ENCODE measurements at places on chromosomes 2 and 18. TPM values are rescaled to one million over a fixed set of nuclear protein-coding genes. Genes with fewer than 3 reads are reported as not detected.

DNA sequence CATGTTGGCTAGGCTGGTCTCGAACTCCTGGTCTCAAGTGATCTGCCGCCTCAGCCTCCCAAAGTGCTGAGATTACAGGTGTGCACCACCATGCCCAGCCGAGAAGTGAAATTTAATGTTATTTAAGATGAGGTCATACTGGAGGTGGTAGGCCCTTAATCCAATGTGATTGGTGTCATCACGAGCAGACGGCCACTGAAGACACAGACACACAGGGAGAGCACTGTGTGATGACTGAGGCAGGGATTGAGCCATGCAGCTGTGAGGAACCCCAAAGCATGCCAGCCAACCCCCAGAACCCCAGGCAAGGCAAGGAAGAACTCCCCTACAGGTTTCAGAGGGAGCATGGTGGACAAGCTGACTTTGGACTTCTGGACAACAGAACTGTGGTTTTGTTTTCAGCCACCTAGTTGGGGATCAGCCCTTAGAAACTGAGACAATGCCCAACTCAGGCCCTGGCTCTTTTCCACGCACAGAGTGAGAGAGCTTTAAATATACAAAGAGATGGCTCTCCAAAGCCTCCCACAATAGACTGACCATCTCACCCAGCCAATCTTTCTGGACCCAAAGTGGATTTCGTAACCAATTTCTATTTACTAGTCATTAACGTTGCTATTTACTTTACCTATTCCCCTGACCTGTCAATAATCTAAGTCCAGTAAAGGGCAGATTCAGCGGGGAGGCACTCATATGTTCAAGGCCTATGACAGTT, 34.2 kb downstream of the TBC1D8 start:
- DNase-seq: no peak

- no peak for DNase-seq
Measured at GRCh38 chr2:179981085-179981484, 26.0 kb downstream of the CWC22 start.

- no peak for DNase-seq
Measured at GRCh38 chr2:160694631-160695030, 201.0 kb upstream of the RBMS1 start.

GRCh38 chr2:27651056-27651455, 12.4 kb downstream of the SUPT7L start:
- no peak for DNase-seq

GRCh38 chr2:73072129-73072395, 550 bp upstream of the SFXN5 start:
- peak; percentile 61 for DNase-seq

DNA sequence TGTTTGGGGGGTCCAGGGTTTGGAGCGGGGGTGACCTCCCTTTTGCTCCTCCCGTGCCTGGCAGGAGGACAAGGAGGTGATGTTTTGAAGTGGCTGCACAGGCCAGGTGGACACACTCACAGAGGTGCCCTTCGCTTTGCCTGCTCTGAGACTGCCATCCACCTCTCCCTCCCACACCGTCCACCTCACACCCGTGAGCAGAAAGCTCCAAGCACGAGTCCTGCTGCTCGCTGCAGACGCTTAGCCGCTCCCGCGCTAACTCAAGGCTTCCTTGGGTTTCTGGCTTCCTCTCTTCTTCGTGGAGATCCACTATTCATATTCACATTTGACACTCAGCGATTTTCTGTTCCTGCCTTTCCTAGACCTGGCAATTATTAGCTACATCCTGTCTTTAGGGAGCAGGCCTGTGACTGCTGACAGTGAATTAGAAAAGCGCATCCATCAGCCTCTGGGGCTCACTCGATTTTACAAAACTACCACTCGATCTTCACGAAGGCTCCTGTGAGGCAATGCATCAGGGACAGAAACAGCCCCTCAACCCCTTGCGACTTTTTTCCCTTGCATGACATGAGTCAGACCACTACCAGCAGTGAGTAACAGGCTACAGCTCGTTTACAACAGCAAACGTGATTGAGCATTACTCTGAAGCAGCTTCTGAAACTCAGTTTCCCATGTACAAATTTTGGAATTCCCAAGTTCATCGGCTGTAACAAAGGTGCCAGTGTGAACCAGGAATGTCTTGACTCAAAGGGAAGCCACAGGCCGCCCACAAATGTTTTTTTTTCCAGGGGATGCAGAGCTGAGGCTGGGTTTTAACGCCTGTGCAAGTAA, 238.7 kb upstream of the SOX11 start:
- no peak for DNase-seq

DNA sequence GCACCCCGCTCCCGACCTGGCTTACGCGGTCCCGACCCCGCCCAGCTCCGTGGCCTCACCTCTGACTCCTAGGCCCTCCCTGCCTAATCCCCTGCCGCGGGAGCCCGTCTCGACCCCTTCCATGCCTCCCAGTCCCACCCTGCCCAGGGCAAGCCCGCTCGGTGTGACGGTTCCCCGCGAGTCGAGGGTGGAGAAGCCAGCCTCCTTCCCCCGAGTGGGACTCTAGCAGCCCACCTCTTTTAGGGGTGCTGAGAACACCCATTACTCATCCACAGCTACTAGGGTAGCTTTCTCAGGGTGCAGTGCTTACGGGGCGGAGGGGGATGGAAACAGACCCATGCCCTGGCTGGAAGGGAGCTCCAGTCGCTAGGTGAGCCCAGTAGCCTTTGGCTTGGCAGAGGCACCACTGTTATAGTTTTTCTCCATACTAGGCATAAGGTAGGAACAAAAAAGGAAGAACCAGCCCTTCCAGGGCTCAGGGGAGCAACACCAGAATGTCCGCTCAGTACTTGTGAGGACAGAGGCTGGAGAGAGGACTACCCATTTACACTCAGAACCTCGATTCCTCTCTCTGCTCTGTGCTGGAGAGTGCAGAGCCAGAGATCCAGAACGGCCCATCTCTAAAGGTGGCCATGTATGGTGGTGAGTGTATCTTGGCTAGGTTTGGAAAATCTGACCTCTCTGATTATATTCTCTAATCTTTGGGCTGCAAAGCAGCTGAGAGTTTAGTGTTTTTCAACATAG, 606 bp downstream of the AGBL5 start:
- no peak for DNase-seq

DNA sequence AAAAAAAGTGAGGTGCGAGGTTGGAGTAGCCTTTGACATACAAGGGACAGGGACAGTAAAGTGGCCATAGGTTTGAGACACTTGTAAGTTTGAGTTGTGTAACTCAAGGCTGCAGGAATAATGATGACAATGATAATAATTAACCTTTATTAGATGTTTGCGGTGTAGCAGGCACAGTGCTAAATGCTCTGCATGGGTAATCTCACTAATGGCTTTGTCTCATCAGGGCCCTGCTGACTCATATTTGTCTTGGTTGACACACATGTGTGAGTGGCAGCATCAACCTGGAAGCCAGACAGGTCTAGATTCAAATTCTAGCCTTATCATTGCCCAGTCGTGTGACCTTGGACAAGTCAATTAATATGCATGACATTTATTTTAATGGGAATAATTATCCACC, 126.2 kb downstream of the FSHR start:
- no peak for DNase-seq

DNA sequence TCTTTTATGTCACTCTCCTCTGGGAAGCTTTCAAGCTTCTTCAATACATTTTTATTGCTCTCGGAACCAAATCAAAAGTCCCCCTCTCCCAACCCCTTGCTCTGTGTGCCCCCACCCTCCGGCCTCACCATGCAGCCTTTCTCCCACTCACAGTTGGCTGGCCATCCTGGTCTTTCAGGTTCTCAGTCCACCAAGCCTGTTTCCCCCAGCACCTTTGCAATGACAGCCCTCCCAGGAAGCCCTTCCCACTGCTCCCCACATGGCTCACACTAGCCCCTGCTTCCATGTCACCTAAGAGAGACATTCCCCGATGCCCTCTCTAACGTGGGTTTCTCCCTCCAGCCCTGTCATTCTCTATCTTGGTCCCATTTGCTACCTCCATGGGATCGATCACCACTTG, 266.6 kb downstream of the SRBD1 start:
- no peak for DNase-seq

GRCh38 chr18:34223893-34224422, 755 bp downstream of the NOL4 start:
- no peak for DNase-seq

- no peak for DNase-seq
Measured at GRCh38 chr2:128490881-128491691, 172.4 kb upstream of the HS6ST1 start.

DNA sequence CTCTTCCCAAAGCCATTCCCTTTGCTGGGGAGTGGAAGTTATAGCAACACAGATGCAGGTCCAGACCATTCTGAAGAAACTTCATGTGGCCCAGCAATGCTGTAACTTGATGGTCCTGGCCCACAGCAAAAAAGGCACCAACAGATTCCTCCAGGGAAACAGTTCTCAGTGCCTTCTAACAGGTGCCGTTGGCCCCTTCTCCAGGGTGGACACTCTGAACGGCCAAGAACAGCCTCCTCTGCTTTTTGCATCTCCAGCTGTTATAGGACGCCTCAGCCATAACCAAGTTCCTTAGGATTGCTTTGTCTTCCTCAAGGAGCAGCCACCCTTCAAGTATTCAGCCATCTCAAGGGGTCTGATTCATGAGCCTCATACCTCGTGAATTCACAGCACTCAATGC, 38.0 kb downstream of the MARCO start:
- DNase-seq: no peak

DNA sequence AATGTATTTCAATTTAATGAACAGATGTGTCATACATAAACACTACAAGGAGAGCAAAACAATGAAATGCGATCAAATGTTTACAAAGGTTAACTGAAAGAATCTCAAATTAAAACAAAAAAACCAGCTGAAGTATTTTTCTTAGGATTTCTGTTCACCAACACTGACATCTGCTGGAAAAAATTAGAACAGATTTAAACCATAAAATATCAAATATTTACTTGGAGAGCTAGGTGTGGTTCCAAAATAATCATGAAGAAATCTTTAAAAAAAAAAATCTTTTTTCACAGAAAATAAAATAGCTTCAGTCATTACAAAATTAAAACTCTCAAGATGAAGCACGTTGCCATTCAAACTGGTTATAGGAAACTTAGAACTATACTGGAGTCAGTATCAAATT, 13.8 kb downstream of the MMADHC start:
- DNase-seq: no peak

DNA sequence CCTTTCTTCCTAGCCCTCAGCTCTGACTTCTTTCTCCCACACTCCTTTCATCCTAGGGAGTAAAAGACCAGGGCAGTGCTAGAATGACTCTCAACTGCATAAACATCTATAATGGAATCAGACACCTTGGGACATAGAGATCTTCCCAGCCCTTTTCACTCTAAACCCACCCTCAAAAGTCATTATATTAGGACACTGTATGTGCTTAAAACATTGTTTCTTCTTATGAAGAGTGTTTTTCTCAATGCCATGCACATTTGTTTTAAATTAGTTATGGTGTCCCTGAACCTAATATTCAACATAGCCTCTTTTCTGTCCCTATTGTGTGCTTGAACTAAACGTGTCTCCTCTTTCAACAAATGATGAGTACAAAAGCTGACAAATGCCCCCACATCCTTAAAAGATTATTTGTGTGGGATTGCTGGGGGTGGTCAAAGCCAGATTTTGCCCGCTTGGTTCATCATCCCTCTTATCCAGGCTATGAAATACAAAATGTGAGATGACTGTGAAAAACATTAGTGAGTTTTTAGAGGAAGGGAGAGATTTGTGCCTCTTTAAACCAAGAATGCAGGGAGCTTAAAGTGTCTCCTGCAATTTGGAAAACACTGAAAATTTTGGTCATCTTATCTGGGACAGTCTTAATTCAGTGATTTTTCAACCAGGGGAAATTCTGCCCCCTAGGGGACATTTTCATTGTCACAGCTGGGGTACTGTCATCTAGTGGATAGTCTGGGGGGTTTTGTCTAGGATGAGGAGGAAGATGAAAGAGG, 29.0 kb downstream of the SERPINB5 start:
- no peak for DNase-seq

DNA sequence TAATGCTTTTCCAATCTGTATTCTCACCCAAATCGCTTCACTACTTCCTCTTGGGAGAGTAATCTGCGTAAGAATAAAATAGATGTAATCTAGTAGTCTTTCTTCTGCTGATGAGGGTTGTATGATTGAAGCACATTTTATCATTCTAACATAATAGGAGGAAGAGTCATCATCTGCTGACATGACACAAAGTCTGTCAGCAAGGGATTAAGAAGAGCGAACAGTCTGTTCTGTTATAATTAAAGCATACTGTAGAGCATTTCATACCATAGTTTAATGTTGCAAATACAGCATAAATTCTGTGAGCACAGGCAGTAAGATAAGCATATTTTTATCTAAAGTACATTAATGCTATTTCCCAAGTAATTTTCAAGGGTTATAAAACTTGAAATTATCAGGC, 10.4 kb downstream of the SLC25A52 start:
- no peak for DNase-seq

- no peak for DNase-seq
Measured at GRCh38 chr2:66443186-66443978, 8.5 kb downstream of the MEIS1 start.

DNA sequence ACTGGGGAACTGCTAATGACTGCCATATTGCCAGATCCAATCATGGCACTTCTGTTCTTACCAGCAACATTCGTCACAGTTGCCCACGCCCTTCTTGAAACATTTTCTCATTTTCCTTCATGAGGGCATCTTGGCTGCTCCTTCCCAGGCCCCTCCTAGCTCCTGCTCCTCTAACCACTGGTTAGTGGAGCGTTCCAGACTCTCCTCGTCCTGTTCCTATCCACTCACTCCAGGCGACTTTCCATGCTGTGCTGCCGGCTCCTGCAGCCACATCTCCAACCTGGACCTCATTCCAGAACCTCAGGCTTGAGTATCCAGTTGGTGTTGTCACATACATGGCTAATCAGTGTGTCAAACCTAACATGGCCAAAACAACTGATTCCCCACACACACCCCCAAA, 1.3 kb upstream of the ADI1 start:
- DNase-seq: no peak

- no peak for DNase-seq
Measured at GRCh38 chr2:148565272-148565894, 79.2 kb upstream of the EPC2 start.

GRCh38 chr2:214130114-214130513, 280.7 kb upstream of the VWC2L start:
- no peak for DNase-seq

- DNase-seq: peak; percentile 35
Measured at GRCh38 chr2:221423210-221423804, 148.8 kb downstream of the EPHA4 start.

Gene UGT1A10
- polyA plus RNA-seq: 2.2 TPM

Gene LOXHD1
- 0.03 TPM for polyA plus RNA-seq

Gene MRPS5
- 78.2 TPM for polyA plus RNA-seq

Gene ANKRD53
- 1.3 TPM for polyA plus RNA-seq

Gene STON1
- polyA plus RNA-seq: 5.7 TPM

Gene NAT8
- polyA plus RNA-seq: not detected

Gene FKBP1B
- 21.1 TPM for polyA plus RNA-seq
